ENCODE measurements at places on chromosomes 12 and 14. TPM values are rescaled to one million over a fixed set of nuclear protein-coding genes. Genes with fewer than 3 reads are reported as not detected.

CLEC1B gene
- total RNA-seq = not detected

LRRK2 gene
- total RNA-seq = 0.40 TPM

PPTC7 gene
- 28.3 TPM for total RNA-seq

EIF2S3B gene
- total RNA-seq = 0.89 TPM

RAD9B gene
- total RNA-seq = 1.8 TPM

KRT85 gene
- total RNA-seq = not detected

TMEM132C gene
- total RNA-seq = not detected

DTD2 gene
- 18.1 TPM for total RNA-seq

HOMEZ gene
- total RNA-seq = 12.8 TPM

AQP6 gene
- total RNA-seq = not detected

FLVCR2 gene
- total RNA-seq = 0.74 TPM

SLC7A8 gene
- total RNA-seq = 3.1 TPM

PTPRO gene
- total RNA-seq = 2.3 TPM

GPRC5D gene
- total RNA-seq = not detected

TAS2R8 gene
- not detected for total RNA-seq

ANG gene
- total RNA-seq = 1.0 TPM

KRT86 gene
- not detected for total RNA-seq

KLHL33 gene
- total RNA-seq = 3.6 TPM

PLCZ1 gene
- not detected for total RNA-seq

FGF23 gene
- total RNA-seq = not detected

GLTP gene
- total RNA-seq = 18.3 TPM

SLC5A8 gene
- not detected for total RNA-seq

LRP1 gene
- total RNA-seq = 4.9 TPM

WDHD1 gene
- total RNA-seq = 37.9 TPM

RD3L gene
- not detected for total RNA-seq

TGFB3 gene
- 3.5 TPM for total RNA-seq

NANOG gene
- not detected for total RNA-seq

CHGA gene
- total RNA-seq = not detected

LBHD2 gene
- not detected for total RNA-seq

EAPP gene
- 44.7 TPM for total RNA-seq

SCN8A gene
- total RNA-seq = 1.3 TPM

NDRG2 gene
- 17.1 TPM for total RNA-seq

FAIM2 gene
- not detected for total RNA-seq

TUBA1C gene
- total RNA-seq = 162 TPM

ASCL1 gene
- total RNA-seq = not detected

GRIP1 gene
- 0.34 TPM for total RNA-seq

KLRD1 gene
- total RNA-seq = 30.6 TPM

SLC39A5 gene
- total RNA-seq = 1.4 TPM

DHH gene
- 0.11 TPM for total RNA-seq

CLEC2B gene
- total RNA-seq = 83.9 TPM

ADCY4 gene
- total RNA-seq = 4.4 TPM

PIK3C2G gene
- total RNA-seq = not detected

SYNE3 gene
- 79.1 TPM for total RNA-seq

RIPK3 gene
- total RNA-seq = 41.1 TPM

CPNE8 gene
- total RNA-seq = 2.8 TPM

ALDH2 gene
- 0.99 TPM for total RNA-seq

DLGAP5 gene
- 79.7 TPM for total RNA-seq
